Ovary (tissue), 10 donors: ENCODE measurements at places on chromosomes 5 and 9.
A peak's percentile ranks its signal among the peaks of the same experiment; 100 is the strongest.

DNA sequence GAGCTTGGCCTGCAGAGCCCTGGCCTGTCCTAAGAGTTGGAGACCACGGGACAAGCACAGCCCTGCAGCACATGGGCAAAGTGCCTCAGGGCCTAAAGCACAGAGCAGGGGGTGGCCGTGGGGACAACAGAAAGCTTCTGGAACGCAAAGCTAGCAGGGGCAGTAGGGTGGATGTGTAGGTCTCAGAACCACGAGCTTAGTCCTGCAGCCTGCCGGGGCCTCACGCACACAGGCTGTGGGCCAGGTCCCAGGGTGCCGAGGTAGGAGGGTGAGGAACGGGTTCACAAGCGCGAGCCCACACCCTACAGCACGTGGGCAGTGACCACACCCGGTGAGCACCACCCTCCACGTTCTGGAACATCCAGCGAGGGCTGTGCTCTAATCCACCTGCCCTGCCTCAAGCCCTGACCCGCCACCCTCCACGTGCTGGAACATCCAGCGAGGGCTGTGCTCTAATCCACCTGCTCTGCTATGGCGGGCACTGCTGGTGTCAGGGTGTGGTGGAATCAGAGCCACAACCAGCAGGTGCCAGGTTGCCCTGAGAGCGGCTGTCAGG is 9.3 kb downstream of the CLPTM1L start:
- H3K4me3 ChIP-seq: no peak overlapping the region
- no peak overlapping the region for H3K27ac ChIP-seq
- DNase-seq: no peak
- H3K36me3 ChIP-seq: no peaks in the 10 kb centered on the region
- H3K27me3 ChIP-seq: no peaks in the 10 kb centered on the region
- no peaks in the 10 kb centered on the region for H3K4me1 ChIP-seq

DNA sequence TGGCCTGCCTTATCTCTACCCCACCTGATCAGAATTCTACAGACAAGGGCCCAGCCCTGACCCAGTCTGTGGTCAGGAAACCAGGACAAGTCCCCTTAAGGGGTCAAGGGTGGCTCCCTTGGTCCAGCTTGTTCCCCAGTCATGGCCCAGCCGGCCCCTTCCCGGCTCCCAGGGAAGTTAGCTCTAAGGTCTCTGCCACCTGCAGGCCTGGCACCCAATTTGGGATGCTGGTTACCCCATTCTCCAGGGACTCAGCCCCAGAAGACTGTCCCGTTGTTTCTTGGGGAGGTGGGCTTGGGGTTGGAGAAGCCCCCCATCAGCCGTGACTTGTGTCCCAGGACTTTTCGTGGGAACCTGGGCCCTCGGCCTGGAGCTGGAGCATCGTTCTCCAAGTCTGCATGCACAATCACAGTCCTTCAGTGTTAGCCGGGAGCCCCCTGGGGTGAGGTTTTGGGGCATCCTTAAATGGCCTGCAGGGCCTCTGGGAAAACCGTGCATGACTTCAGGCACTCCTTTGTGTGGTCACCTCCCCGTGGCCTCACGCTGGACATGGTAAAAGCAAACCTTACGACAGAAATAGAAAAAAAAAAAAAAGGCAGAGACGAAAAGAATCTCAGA is 150.8 kb upstream of the PHYKPL start:
- H3K36me3 ChIP-seq: no peaks in the 10 kb centered on the region
- DNase-seq: no peak
- H3K4me1 ChIP-seq: no peaks in the 10 kb centered on the region
- H3K4me3 ChIP-seq: no peak overlapping the region

GRCh38 chr5:129904667-129905472 is 605 bp downstream of the CHSY3 start:
- H3K4me3 ChIP-seq: peak overlapping the region; percentile 56
- no peaks in the 10 kb centered on the region for H3K27me3 ChIP-seq
- peak; percentile 39 for DNase-seq

GRCh38 chr5:73126381-73126780 is 6.0 kb downstream of the TMEM171 start:
- DNase-seq: no peak
- no peak overlapping the region for H3K4me3 ChIP-seq

- DNase-seq: no peak
- no peak overlapping the region for H3K4me3 ChIP-seq
- H3K27me3 ChIP-seq: no peaks in the 10 kb centered on the region
- H3K27ac ChIP-seq: no peak overlapping the region
- H3K36me3 ChIP-seq: no peaks in the 10 kb centered on the region
- no peaks in the 10 kb centered on the region for H3K4me1 ChIP-seq
Measured at GRCh38 chr5:146731909-146732659, 146.5 kb downstream of the PPP2R2B start.

- H3K4me1 ChIP-seq: peaks cover 4% of the 10 kb centered on the region
- DNase-seq: no peak
- no peak overlapping the region for H3K4me3 ChIP-seq
- H3K27me3 ChIP-seq: no peaks in the 10 kb centered on the region
- no peaks in the 10 kb centered on the region for H3K36me3 ChIP-seq
Measured at GRCh38 chr5:15601853-15602252, 101.9 kb downstream of the FBXL7 start.

- H3K36me3 ChIP-seq: no peaks in the 10 kb centered on the region
- no peak overlapping the region for H3K27ac ChIP-seq
- no peak for DNase-seq
- H3K27me3 ChIP-seq: no peaks in the 10 kb centered on the region
- no peak overlapping the region for H3K4me3 ChIP-seq
- H3K4me1 ChIP-seq: no peaks in the 10 kb centered on the region
Measured at GRCh38 chr9:107768224-107768623, 278.7 kb upstream of the KLF4 start.

DNA sequence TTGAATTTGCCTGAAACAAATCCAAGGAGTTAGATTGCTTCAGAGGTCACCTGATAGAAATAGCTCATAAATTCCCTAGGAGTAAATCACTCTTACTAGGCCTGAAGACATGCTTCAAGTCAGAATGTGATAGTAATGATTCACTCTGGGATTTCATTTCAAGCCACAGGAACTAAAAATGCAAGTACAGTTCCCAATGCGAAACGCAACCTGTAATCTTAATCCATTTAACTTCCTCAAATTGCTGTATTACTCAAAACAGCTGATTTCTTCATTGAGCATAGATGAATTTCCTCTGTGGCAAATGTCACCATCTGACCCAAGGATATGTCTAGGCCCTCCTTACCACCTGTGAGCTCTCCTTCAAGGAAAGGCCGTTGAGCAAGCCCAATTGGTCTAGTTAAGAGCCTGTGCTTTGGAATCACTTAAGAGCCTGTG is 32.1 kb upstream of the IL6ST start:
- H3K27me3 ChIP-seq: no peaks in the 10 kb centered on the region
- no peaks in the 10 kb centered on the region for H3K36me3 ChIP-seq
- DNase-seq: no peak

GRCh38 chr9:87464110-87464991 is 33.3 kb upstream of the DAPK1 start:
- no peak overlapping the region for H3K27ac ChIP-seq
- no peak for DNase-seq
- H3K4me3 ChIP-seq: no peak overlapping the region
- no peaks in the 10 kb centered on the region for H3K36me3 ChIP-seq
- H3K4me1 ChIP-seq: peaks cover 4% of the 10 kb centered on the region
- H3K27me3 ChIP-seq: no peaks in the 10 kb centered on the region
